ENCODE measurements at places on chromosomes 3 and 15. TPM values are rescaled to one million over a fixed set of nuclear protein-coding genes. Genes with fewer than 3 reads are reported as not detected.
A peak's percentile ranks its signal among the peaks of the same experiment; 100 is the strongest.

MAPKBP1 gene
- 4.8 TPM for polyA plus RNA-seq

KIF7 gene
- 7.5 TPM for polyA plus RNA-seq

GADL1 gene
- polyA plus RNA-seq = not detected

CCR3 gene
- not detected for polyA plus RNA-seq

ERICH6 gene
- not detected for polyA plus RNA-seq

ANP32A gene
- polyA plus RNA-seq = 36.2 TPM

TRIM59 gene
- 17.2 TPM for polyA plus RNA-seq

MOBP gene
- not detected for polyA plus RNA-seq

CCR8 gene
- not detected for polyA plus RNA-seq

IQCB1 gene
- polyA plus RNA-seq = 6.1 TPM

GOLGA6L9 gene
- 0.72 TPM for polyA plus RNA-seq

DNA sequence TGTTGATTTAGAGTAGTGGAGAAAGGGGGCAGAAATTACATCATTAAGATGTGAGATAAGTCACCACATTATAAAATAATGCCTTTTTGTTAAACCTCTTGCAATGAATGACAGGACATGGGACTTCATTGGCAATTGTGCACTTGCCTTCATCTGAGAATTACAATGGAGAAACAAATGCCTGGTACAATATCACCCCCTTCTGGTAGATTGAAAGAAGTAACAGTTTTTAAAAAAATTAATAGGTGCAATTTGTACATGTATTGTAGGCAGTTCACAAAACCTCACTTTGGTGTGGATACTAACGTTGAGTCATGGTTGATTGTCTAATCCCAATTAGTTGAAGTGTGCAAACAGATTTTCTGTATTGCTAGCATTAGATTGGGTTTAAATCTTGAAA lies 4.6 kb upstream of the P2RY14 start:
- no peak for DNase-seq

DNA sequence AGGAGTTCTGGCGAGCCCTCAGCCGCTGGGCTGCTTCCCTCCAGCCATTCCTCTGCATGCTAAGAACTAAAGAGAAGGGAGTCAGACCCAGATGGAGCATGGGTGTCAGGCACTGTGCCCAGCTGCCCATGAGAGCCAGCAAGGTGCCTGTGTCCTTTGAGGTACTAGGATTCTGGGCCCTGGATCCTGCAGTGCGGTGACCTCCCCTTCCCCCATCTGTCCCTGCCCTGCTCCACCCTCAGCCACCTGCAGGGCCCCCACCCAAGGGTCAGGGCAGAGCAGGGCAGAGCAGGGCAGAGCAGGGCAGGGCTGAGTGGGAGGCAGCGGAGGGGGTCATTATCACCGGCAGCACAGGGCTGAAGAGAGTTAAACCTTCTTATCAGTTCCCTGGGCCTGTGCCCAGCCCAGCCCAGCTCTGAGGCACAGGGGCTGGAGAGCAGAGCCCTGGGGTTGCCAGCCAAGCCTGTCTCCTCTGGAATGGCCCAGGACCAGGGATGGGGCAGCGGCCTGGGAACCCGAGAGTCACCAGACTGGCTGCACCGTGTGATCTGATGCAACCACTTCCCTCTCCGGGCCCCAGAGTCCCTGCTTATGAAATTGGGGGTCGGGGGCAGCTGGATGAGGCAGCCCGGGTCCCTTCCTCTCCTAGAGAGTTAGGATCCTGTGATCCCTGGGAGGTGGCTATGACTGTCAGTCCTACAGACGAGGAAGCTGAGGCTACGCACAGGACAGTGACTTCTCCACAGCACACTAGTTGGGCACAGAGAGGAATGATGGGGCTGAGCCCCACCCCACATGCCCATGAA lies 17.3 kb downstream of the ZDHHC19 start:
- DNase-seq = no peak

- no peak for DNase-seq
These were observed 99.0 kb downstream of the MEGF11 start for GRCh38 chr15:66154581-66154980.

DNA sequence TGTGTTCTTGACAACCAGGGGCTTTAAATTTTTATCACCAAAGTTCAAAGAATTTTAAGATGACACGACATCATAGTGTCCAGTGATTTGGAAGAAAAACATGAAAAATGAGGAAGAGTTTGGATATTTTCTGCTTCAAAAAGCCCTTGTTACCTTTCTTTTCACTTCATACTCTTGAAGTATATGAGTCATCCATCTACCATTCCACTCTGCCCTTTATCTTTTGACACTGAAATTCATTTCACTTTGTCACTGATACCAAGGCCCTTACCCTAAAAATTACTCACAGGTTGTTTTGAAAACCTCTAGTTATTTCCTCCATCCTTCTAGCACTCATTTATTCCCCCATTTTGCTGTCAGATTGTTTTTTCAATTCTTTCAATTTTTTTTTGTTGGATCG lies 42.7 kb downstream of the OR5H15 start:
- no peak for DNase-seq

GRCh38 chr3:42736081-42736480 lies 33.5 kb upstream of the HHATL start:
- no peak for DNase-seq

- no peak for DNase-seq
These were observed 54.6 kb downstream of the ARMC8 start for GRCh38 chr3:138241676-138242075.

DNA sequence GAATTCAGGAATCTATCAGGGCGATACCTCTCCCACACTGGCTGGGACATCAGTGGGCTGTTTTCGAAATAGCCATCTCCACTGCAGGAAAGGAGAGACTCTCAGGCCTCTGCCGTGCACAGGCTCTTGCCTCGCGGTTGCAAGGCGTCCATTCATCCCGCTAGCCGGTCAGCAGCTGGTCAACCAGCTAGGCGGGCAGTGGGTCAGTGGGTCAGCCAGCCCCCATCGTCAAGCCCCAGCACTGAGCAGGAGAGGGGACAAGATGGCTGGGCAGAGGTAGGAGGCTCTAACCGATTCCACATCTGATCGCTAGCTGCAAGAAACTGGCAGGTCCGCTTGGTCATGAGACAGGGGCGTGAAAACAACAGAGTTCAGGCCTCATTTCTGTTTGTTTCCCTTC lies 45.1 kb downstream of the MUC4 start:
- DNase-seq = no peak

DNA sequence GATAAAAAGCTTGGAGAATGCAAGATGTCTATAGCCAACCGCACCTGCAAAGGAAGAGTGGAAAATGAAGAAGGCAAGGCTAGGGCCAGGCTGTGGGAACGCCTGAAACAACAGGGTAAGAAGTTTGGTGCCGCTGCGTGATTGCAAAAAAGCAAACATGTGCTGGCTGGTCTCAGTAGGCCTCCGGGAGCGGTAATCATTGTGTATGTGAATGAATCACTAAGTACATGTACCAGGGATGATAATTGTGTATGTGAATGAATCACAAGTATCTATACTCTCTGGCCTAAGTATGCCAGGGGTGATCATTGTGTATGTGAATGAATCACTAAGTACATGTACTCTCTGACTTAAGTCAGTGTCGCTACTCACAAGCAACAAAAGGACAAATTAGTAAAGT lies 40.3 kb upstream of the PARL start:
- DNase-seq = no peak

DNA sequence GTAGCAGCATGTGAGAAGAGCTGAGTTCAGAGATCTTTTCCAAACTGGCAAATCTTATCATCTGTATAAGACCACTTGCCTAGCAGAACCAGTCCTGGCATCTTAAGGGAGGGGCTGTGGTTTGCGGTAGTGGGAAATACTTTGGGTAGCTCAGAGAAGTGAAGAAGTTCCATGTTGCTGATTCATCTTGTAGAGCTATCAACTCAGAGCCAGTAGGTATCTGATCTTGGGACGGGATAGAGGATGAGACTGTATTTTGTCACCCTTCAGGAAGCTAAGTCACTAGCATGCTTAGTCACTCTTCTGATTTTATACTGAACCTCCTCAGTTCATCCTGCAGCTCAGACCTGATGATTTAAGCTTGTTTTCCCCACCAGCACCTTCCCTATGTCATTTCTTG lies 211.4 kb downstream of the NR1D2 start:
- peak; percentile 62 for DNase-seq

DNA sequence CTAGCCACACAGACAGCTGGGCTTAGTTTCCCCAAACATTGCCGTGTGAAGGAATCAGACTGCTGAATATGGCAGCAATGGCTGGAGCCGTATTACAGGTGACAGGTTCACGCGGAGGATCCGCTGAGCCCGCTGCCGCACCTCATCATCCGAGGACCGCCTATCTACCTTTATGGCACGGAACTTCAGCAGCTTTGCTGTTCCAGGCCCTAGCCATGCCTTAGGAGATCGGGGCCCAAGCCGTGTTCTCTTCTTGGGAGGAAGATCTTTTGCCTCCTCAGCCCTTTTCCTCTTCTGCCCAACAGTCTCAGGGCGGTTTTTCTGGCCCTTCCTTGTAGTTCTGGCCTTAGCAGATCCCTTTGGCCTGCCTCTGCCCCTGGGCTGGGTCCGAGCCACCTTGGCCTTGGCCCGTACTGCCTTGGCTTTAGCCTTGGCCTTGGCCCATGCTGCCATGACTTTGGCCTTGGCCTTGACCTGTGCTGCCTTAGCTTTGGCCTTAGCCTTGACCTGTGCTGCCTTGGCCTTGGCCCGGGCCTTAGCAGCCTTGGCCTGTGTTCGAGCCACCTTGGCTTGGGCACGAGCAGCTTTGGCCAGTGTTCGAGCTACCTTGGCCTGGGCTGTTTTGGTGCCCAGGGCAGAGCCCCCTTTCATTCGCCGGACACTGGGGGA lies 3.2 kb downstream of the CCDC71 start:
- no peak for DNase-seq

DNA sequence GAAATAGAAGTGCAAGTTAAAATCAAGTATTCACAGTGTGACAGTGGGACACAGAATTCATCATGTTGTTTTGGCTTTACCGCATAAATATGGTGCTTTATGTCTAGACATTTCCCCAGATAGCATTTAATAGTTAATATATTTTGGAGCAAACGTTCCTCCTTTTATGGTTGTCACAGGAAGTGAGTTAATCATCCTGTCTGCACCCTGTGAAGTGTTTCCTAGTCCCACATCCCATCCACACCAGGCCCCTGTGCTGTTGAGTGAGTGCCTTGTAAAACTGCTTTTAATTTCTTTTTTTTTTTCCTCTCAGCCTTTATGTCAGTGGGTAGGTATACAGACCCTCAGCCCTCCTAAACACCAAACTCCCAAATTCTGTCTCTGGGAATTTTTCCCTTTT lies 393.7 kb downstream of the FEZF2 start:
- DNase-seq = no peak

- DNase-seq = peak; percentile 84
These were observed 31.5 kb upstream of the AP4E1 start for GRCh38 chr15:50876989-50877360.

DNA sequence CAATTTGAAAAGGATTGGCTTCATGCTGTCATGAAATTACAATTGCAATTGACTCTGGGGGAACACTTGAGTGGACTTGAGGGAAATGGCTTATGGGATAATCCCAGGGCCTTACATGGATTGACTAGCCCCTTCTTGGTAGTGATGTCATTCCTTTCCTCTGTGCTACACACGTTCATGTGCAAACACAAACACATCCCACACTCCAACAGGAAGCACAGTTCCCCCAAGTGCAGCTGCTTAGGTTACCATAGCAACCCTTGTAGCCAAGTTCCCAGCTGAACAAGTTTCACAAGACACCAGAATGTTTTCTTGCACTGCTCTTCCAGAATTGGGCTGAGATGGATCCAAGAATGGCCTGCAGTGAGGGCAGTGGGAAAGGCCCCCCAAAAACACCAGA lies 217.0 kb downstream of the ZNF621 start:
- no peak for DNase-seq

DNA sequence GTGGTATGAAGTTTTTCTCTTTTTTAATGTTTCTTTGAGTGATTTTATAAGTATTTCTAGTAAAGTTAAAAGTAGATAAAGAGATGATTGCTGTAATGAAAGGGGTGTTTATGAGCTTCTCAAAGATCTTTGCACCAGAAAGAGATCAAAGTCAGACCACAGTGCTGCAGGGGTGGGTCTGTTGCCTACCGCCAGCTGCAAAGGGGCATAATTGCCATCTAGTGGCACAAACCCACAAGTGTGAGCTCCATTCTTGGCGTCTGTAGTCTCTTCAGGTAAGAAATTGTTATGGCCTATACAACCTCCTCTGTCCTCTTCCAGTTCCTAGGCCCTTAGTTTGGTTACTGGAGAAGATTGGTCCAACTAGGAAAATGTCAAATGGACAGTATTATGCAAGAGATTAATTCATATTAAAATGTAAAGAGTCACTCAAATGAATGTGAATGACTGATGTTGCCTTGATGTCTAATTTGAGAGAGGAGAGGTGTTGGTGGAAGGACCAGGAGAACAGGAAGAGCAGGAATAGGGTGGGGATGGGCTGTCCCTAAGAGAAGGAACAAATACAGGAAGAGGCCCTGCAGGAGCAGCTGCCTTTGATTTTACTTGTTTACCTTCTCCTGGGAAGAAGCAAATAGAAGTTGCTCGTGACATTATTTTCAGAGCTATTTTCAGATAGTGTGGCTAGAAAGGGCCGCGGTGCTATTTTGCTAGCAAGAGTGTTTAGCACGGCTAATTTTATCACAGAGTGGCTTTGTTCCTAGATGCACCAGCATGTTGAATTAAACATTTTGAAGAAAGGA lies 53.0 kb upstream of the GSK3B start:
- DNase-seq = no peak

GRCh38 chr3:124261306-124261705 lies 269.4 kb upstream of the ROPN1 start:
- DNase-seq = no peak

GRCh38 chr3:57805674-57806073 lies 49.6 kb downstream of the SLMAP start:
- DNase-seq = peak; percentile 35

DNA sequence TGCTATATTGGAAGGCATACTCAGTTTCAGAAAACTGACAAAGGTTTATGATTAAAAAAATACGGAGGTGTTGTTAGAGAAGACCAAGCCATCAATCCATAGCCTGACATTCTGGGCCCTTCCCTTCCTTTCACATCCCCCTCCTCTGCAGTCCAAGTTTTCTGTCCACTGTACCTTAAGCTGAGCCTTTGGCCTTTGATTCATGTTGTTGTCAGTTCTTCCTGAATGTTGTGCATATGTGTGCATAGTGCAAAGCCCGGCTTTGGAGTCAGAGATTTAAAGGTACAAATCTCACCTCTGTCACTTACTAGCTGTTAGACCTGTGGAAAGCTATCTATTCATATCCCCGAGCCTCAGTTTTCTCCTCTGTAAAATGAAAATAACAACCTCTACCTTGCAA lies 104.9 kb upstream of the AGBL1 start:
- no peak for DNase-seq

- DNase-seq = no peak
These were observed 137.3 kb upstream of the BHLHE40 start for GRCh38 chr3:4841776-4842440.

- no peak for DNase-seq
These were observed 951 bp downstream of the POMGNT2 start for GRCh38 chr3:43104660-43105595.

GRCh38 chr3:167874671-167875372 lies 139.3 kb downstream of the SERPINI1 start:
- no peak for DNase-seq
